ENCODE measurements at places on chromosomes 6 and 20.

DNA sequence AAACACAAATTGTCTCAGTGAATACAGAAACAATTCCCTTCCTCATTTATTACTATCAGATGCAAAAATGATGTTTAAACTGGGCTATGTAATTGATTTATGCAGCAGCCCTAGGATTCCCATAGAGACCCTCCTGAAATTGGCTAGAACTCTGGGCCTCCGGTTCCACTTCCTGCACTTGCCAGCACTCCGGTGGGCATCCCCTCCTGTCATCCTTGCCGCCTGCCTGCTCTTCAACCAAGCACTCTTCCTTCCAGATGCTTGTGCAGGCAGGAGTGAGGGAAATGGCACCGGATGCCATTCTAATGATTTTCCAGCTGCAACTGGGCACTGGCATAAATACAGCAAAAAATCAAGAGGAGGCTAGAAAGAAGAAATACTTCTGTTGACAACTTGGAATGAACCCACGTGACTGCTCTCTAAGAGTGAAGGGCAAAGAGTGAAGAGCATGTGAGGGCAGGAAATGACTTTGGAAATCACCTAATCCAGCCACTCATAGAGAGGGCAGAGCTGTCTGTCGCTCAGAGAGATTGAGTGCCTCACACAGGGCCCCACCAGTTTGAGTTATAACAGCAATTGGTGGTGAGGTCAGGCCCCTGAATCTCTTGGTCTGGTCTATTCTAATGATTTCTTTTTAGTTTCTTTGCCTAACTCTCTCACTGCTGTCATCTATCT lies 3.7 kb upstream of the NEDD9 start:
- DNase-seq: no peak

GRCh38 chr20:38645980-38646858 lies 44.6 kb downstream of the ARHGAP40 start:
- peak; percentile 89 for DNase-seq

DNA sequence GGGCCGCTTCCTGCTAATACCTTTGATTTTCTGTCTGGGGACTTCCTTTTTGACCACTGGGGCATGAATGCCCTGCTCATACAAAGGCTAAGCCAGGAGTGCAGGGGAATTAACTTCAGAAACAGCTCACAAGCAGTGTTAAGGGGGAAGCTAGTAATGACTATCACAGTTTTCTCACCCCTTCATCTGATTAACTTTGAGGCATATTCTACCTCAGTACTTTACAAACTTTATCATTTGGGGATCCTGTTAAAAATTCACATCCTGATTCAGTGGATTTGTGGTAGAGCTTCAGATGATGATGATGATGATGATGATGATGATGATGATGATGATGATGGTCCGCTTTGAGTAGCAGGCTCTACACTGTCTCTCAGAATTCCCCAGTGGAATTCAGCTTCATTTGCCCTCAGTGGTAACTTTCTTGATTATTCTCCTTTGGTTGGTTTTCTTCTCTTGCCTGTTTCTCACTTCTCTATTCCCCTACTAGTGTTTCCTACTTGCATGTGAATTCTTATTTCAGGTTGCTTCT lies 78.4 kb upstream of the TMEM170B start:
- no peak for DNase-seq

- DNase-seq: no peak
These were observed 41.2 kb upstream of the RNF146 start for GRCh38 chr6:127225497-127225896.

- peak; percentile 85 for DNase-seq
These were observed 2.3 kb downstream of the CCND3 start for GRCh38 chr6:41939176-41939847.

DNA sequence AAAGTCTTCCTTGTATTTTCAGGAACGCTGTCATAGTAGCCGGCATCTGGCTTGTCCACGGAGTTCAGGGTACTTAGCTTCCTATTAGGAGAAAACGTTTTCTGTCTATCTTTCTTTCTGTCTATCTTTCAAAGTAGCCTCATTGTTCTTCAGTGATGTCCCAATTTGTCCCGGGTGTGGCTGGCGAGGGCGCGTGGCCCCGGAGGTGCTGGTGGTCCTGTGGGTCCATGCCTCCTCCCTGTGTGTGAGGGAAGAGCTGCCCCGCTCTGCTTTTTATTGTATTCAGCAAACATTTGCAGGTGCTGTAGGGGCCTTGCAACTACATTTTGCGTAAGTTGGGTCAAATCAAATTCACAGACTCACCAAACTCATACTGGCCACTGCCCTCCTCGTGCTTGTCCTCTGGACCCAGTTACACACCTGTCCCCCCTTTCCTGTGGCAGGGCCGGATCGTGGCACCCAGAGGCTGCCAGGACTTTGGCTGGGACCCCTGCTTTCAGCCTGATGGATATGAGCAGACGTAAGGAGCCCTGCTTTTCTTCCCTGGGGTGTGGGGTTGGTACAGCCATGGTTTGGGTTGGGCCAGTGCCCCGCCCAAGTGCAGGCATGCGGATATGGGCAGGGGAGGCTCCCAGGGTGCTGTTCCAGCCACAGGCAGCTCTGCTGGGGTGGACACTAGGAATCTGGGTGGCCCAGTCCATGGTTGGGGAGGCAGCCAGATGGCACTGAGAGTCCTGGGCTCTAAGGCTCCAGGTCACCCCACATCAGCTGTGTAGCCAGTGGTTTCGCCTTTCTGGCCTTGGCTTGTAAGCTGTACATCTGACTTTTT lies 12.3 kb downstream of the ITPA start:
- no peak for DNase-seq

DNA sequence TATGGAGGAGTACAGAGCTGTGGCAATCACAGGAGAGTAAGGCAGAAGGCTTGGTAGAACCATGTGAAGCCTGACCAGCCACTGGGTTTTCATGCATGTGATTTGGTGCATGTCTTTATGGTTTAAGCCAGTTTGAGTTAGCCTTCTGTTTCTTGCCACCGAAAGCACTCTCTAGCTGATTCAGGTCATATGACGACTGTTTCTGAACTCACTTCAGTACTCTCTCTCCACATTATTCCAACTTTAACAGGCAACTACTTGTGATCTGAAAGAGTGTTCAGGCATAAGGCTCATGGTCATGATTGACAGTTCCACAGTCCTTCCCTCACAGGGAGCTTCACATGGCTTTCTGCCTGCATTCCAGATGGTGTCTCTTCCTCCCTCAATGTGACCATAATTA lies 63.3 kb upstream of the TAB2 start:
- no peak for DNase-seq

DNA sequence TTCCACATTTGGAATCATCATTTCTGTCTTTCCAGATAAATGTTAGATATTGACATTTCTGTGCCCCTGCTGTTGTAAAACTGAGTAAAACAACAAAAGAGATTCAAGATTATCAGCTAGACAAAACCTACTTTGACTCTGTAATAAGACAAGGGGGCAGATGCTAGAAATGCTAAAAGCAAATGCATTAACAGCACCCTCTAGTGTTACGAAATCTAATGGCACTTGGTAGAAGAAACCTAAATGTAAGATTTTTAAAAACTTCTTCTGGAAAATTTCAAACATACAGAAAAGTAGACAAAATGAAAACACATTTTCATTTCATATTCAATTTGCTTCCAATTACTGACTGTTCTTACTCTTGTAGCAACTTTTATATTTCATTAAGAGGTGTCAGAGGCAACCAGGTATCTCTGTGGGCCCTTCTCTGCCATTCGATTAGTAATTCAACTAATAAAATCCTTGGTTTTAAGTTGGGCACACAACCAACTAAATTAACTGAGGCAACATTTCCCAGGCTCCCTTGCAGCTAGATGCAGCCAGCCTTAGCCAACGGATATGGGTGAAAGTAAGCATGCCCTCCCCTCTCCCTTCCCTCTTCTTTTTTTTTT lies 45.0 kb downstream of the SLC23A2 start:
- DNase-seq: no peak

- no peak for DNase-seq
These were observed 8.7 kb downstream of the RNF24 start for GRCh38 chr20:4006640-4007039.

GRCh38 chr6:35602133-35602946 lies 86.4 kb downstream of the FKBP5 start:
- no peak for DNase-seq

- DNase-seq: no peak
These were observed 714.7 kb downstream of the QKI start for GRCh38 chr6:164129218-164129617.

GRCh38 chr6:131951576-131952230 lies 531 bp upstream of the CCN2 start:
- no peak for DNase-seq

GRCh38 chr6:1622220-1622850 lies 12.6 kb downstream of the FOXC1 start:
- no peak for DNase-seq

DNA sequence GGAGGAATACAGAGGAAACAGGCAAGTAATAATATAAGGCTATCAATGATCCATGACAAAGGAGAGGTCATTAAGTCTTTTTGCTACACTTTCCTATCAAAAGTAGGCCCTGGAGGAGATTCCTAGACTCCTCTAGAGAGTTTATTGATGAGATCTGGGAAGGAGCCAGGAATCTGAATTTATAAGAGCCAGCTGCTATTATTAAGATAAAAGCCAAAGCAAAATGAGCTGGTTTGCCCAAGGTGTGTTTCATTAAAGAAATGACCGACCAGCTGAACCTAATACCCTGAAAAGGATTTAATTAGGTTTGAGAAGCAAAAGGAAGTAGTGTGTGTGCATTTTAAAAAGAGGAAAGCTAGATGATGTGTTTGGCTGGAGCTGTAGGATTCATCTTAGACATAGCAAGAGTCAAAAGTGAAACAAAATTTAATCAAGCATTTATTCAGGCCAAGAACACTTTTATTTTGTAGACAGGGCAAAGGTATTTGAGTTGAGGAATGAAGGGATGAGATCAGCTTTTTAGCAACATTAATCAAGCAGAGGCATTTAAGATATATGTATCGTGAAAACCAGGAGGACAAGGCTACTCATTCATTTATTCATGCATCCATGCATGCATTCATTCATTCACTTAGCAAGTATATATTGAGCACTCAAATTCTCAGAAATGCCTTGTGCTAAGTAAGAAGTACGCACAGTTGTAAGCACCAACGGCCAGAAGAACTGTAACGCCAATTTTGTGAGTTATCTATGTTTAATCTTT lies 43.5 kb upstream of the SCAF8 start:
- DNase-seq: no peak

DNA sequence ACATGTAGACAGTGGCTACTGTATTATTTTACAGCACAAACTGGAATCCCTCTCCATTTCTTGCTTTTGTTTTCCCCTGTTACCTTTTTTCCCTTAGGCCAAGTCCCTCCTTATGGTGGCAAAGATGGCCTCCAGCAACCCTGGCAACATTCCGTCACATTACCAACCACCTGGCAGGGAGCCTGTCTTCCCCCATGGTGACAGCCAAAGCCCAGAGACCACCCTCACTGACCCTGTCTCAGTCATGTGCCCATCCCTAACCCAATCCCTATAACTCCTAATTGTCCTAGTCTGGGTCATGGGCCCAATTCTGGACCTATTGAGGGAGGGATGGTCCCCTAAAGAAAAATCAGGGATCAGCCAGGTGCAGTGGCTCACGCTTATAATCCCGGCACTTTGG lies 27.6 kb downstream of the PARD6B start:
- DNase-seq: no peak

DNA sequence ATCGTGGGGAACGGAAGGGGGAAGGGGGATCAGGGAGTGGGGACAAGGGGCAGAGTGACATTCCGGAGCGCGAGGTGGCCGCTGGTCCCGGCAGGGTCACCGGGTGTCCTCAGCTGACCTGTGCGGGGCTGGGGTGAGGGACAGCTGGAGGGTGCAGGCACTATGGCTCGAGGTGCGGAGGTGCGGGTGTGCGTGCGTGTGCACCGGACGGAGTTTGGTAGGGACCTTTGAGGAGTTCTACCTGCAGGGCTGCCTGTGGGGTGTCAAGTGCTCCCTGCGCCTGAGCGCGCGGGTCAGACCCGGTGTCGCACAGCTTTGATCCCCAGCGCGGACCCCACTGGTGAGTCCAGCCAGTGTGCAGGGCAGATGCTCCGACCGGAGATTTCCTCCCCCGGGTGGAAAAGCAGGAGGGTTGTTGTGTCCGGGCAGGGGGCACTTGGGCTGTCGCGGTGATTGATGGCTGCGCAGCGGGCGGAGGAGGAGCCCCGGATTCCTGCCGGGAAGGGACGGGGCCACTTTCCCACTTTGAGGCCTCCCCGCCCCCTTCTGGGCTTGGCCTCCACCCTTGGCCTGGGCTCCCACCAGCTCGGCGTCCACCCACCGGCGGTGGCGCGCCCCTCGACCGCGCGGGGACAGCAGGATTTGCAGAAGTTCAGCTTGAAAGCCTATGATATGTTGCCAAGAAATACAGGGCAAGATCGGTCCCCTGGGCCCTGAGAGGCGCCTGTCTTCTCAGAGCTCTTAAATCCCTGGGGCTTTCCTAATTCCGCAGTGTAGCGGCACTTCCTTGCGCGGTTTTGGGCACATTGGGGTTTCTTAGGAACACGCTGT lies 658 bp downstream of the RIN2 start:
- no peak for DNase-seq

GRCh38 chr20:17524560-17524959 lies 6.6 kb downstream of the BFSP1 start:
- no peak for DNase-seq

DNA sequence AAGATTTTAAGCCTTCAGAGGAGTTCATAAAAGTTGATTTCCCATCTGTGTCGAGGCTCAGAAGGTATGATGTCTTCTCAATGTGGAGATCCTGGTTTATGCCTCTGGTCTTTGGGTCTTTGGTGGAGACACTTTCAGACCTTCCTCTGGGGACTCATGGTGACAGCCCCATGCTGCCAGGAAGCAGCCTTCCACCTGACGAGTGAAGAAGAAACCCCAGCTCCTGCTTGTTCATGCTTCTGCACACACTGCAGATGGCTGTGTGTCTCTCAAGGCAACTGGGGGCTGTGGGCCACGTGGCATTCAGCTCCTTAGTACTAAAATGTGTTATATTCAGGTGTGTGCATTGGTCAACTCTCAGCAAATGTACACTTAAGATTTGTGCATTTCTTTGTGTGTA lies 4.9 kb upstream of the SCP2D1 start:
- DNase-seq: no peak

DNA sequence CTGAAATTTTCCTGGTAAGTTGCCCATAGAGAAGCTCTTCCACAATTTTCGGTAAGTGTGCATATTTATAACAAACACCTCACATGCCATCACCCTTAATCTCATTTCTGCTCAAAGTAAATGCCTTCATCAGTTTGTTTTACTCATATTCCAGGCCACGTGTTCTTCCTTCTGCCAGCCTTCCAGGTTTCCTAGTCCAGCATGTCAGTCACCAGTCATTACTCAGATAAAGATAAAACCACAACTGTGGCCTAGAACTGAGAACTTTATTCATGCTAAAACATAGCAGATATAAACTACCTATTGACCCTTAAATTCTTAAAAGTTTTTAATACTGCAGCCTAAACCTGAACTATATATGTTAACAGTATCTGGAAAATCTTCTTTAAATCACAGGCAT lies 149.5 kb upstream of the SLC22A16 start:
- no peak for DNase-seq

Measured in DND-41 (cell line).